ENCODE measurements at places on chromosomes 1 and 21.

GRCh38 chr1:155178441-155179111, 4.9 kb downstream of the TRIM46 start:
- no peak for DNase-seq

- no peak for DNase-seq
These were observed 232.5 kb downstream of the NCAM2 start for GRCh38 chr21:21230672-21231071.

DNA sequence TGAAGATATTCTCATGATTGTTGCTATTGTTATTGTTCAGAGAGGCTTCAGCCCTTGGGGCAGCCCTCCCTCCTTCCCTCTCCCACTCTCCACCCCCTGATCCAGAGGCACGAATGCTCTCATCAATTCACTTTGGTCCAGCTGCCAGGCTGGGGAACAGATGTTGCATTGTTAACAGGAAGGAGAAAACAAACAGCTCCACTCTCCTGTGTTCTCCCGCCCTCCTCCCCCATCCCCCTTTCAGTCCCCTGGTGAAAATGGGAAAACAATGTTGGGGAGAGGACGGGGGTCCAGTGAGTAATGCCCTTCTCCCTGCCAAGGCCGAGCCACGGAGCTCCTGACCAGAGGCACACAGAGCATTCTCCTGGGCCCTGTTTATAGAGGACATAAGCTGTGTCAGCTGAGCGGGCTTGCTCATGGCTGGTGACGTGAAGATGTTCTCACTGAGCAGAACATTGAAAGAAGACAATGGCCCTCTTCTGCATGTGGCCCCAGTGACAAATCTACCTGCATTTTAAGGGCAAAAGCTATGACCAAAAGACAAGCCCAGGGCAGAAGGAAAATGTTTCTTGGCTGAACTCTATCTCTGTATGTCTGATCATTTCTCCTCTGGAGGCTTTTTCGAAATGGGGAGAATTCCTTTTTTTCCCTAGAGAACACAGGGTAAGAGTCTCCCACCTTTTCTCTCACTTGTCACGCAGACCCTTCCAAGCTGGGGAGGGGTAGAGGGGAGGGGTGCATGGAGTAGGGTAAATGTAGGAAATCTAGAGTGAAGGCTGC, 111.7 kb downstream of the GLUL start:
- DNase-seq, result no peak

- DNase-seq, result no peak
These were observed 7.6 kb downstream of the MTF1 start for GRCh38 chr1:37851782-37852210.

DNA sequence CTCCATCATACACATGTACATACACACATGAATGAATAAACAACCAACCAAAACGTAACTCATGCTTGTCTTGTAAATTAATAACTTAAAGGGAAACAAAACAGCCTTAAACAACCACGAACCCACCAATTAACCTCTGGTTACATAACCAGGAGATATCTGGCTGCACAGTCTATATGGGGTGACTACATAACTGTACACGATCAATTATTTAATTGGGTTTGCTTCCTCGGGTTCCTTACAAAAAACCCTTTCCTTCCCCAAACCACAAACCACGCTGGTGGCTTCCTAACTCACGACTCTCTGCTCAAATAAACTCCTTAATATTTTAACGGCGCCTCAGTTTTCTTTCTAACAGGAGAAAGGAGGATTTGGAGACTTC, 744 bp downstream of the ZNF670 start:
- DNase-seq, result peak; percentile 7

GRCh38 chr1:183180634-183181056, 5.4 kb upstream of the LAMC2 start:
- DNase-seq, result no peak

GRCh38 chr1:109386054-109386717, 11.5 kb downstream of the SORT1 start:
- DNase-seq, result no peak

DNA sequence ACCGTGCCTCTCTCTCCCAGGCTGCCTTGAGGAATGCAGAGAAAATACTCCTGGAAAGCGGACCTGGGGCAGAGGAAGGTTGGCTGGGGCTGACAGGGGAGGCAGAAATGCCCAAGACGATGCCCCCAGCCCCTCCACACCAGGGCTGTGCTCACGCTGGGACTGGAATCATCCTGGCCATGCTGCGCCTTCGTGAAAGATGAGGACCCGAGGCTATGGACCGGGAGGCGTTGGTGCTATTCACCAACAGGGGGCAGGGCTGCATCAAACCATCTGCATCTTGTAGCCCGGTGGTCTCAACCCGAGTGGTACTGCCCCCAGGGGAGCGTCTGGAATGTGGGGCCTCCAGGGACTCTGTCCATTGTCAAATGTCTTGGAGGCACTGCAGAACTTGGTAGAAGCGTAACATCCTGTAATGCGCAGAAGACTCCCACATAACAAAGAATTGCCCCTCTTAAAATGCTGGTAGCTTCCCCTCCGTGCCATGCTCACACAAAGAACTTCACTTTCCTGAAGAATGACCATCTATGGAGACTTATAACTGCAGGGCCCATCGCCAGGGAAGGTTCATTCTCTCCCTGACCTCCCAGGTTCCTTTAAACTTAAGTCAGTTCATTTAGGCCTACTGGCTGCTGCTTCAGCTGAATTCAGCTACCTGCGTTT, 251.2 kb downstream of the RRAGC start:
- DNase-seq, result peak; percentile 10

DNA sequence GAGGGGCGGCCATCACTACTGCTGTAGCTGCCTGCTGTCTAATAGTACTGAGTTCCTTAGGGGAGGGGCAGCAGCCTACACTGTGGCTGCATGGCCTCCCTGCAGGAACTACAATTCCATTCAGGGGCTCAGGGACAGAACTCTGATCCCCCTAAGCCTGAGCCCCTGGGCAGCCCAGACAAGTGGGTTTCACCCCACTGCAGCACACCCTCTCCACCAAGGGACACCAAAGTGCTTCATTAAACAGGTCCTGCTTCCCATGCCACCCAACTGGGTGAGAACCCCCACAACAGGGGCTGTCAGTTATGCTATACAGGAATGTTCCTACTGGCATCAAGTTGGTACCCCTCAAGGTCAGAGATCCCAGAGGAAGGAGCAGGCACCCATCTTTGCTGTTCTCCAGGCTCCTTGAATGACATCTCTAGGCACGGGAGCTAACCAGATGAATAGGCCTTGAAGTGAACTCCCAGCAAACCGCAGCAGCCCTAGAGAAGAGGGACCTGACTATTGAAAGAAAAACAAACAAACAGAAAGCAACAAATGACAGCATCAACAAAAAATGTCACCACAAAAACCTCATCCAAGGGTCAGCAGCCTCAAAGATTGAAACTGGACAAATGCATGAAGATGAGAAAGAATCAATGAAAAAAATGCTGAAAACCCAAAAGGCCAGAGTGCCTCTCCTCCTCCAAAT, 437.4 kb downstream of the NUF2 start:
- DNase-seq, result no peak

DNA sequence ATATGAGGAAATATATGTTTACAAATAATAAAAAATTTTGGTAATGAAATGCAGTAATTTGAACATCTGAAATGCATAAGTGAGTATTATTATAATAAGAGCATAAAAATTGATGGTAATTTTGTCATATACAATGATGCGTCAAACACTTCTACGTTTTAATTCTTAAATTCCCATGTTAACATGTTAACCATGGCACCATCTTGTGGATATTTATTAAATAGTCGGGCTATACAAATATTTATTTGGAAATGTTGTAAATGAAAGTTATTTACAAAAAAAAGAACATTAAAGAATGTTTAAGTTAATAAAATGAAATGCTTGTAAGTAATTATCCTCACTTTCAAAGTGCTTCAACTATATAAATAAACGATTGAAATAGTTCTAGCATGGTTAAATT, 57.2 kb upstream of the C1orf185 start:
- DNase-seq, result peak; percentile 21

GRCh38 chr1:226638608-226639007, 90.0 kb downstream of the STUM start:
- no peak for DNase-seq

GRCh38 chr1:19605967-19606366, 38.1 kb upstream of the NBL1 start:
- peak; percentile 10 for DNase-seq

DNA sequence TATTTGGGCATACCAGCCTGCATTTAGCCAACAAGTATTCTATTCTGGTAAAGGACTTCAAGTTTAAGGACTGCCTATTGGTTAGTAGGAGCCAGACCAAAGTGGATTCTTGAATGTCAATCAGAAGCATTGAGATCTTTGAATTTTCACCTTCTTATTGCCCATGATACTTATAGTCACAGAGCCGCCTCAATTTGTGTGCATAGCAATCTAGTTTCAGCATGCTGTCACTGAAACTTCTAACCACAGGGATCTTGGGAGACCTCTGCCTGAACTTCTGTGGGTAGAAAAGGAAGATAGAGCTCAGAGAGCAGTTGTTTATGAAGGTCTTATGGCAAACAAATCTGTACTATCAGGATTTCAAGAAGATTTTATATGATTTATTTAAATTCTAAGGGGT, 501.4 kb upstream of the USP24 start:
- no peak for DNase-seq

DNA sequence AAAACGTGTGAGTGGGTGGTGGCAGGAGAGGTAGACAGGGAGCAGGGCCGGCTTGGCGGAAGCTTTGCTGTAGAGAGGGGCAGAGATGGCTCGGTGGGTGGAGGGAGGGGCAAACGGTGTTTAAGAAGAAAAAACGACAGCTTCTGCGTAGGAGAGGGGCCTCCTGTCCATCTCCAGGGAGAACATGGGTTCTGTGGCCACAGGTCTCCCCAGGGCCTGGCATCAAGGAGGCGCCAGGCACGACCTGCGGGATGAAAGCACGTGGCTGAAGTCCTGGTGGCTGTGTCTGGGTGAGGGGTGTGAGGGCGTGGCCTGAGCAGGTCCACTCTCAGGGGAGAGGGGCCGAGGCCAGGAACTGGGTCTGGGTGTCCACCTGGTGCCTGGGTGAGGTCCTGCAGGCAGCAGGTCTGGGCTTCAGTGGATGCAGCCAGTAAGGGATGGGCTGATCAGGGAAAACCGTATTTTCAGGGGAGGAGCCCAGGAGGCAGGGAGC, 940 bp upstream of the PRKCZ start:
- DNase-seq, result peak; percentile 17
